ENCODE measurements at places on chromosomes 7 and 10. TPM values are rescaled to one million over a fixed set of nuclear protein-coding genes. Genes with fewer than 3 reads are reported as not detected.

GRCh38 chr7:424961-425793, 94.5 kb downstream of the PDGFA start:
- no peaks in the 10 kb centered on the region for H3K27me3 ChIP-seq
- H3K4me1 ChIP-seq, result no peaks in the 10 kb centered on the region
- H3K4me3 ChIP-seq, result no peak overlapping the region
- H3K36me3 ChIP-seq, result no peaks in the 10 kb centered on the region

DNA sequence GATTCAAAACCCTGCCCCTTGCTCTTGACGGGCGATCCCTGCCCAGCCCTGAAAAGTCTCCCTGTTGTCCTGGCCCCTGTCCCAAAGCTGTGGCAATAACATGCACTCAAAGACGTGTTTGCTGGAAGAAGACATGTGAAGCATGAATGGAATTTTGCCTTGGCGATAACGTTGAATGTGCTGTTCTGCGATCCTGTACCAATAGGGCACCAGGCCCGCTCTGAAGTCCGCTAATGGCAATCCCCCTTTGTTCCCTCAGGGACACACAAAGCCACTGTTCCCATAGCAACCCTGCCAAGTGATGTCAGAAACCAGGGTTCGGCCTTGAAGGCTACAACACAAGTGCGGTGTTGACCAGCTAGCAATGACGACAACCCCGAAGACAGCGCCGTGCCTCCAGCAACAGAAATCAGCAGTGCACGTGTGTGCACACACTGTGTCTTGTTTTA, 284.6 kb downstream of the KLF6 start:
- DNase-seq, result peak; percentile 17
- H3K36me3 ChIP-seq, result no peaks in the 10 kb centered on the region
- no peaks in the 10 kb centered on the region for H3K4me1 ChIP-seq
- peak overlapping the region; percentile 38 for H3K27ac ChIP-seq

DNA sequence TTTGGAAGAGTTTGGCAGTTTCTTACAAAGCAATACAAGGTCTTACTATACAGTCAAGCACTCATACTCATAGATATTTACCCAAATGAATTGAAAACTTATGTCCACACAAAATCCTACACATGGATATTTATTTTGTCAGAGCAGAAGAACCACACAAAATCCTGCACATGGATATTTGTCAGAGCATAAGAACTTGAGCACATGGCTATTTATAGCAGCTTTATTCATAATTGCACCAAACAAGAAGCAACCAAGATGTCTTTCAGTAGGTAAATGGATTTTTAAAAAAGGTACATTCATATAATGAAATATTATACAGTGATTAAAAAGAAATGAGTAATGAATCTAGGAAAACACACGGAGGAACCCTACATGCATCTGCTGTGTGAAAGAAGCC, 115.4 kb downstream of the BTAF1 start:
- no peak for DNase-seq
- H3K4me3 ChIP-seq, result no peak overlapping the region
- no peaks in the 10 kb centered on the region for H3K4me1 ChIP-seq
- H3K27me3 ChIP-seq, result no peaks in the 10 kb centered on the region
- no peak overlapping the region for H3K27ac ChIP-seq
- H3K36me3 ChIP-seq, result no peaks in the 10 kb centered on the region

DNA sequence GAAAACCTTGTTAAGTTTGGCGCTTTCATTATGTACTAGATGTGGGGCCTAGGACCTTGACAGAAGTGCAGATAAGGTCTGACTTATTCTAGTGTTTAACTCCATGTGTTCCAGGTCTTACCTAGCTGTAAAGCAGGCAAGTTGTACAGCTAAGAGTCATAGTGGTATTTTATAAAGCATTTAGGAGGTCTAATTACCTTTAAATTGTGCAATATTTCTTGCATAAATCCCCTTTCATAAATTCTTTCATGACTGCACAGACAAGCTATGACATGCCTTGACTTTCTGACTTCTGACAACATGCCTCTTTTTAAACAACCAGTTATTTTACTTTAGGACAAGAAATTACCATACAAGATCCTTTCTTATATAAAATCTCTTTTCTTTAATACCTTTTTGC, 151.6 kb upstream of the VSTM2A start:
- no peak for DNase-seq
- no peak overlapping the region for H3K4me3 ChIP-seq
- no peaks in the 10 kb centered on the region for H3K4me1 ChIP-seq
- H3K27ac ChIP-seq, result no peak overlapping the region

- no peak for DNase-seq
- no peaks in the 10 kb centered on the region for H3K4me1 ChIP-seq
- no peaks in the 10 kb centered on the region for H3K36me3 ChIP-seq
- H3K27ac ChIP-seq, result no peak overlapping the region
- no peaks in the 10 kb centered on the region for H3K27me3 ChIP-seq
Measured at GRCh38 chr10:15624401-15625196, 95.1 kb downstream of the ITGA8 start.

DNA sequence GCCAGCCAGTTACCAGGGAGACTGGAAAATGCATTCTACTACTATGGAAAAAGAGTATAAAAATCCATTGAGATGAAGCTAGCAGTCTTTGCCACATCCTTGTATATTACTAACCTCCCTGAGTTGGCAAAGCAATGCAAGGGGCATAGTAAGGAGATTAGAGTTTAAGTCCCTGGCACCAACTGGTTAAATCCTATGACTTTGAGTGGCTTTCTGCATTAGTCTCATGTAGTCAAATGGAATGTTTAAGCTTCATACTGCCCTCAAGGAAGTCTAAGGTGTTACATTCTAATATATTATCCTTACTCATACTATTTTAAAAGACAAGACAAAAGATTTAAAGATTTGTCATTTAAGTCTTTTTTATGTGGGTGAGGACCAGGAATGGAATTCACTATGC, 110.1 kb downstream of the INHBA start:
- no peak for DNase-seq
- H3K4me1 ChIP-seq, result no peaks in the 10 kb centered on the region
- no peaks in the 10 kb centered on the region for H3K27me3 ChIP-seq
- H3K27ac ChIP-seq, result no peak overlapping the region
- H3K4me3 ChIP-seq, result no peak overlapping the region

DNA sequence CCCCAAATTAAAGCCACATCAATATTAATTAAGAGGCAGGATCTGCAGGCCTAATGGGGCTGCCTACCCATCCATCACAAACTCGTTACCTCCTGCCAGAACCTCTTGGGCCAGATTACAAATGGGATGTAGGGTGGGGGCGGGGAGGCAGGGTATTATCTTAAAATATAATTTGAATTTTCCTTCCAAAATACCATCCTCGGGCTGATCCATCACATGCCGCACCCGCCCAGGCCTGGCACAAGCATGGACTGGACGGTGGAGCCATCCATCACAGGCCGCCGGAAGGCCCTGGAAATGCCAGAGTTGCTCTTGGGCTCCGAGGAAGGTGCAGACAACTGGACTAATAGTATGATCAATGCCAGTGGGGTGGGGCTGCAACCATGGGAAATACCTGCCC, 212.8 kb downstream of the GRID1 start:
- H3K27me3 ChIP-seq, result no peaks in the 10 kb centered on the region
- no peaks in the 10 kb centered on the region for H3K4me1 ChIP-seq
- DNase-seq, result no peak
- H3K27ac ChIP-seq, result no peak overlapping the region
- no peaks in the 10 kb centered on the region for H3K36me3 ChIP-seq

DNA sequence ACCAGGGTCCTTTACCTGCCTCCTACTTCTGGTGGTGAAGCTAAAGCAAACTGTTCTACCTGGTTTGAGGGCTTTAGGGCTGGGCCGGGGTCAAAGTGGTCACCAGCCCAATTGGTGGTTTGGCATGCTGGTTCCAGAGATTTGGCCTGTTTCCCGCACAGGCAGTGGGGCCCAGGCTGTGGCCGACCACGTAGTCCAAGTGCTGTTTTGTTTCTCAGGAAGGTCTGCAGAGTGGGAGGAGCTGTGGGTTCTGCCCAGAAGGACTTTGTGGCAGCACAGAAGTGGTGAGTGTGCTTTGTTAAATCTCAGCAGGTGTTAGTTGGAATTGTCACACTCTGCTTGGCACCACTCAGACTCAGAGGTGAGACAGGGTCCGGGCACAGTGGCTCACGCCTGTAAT, 85.8 kb downstream of the MKX start:
- H3K27ac ChIP-seq, result no peak overlapping the region
- H3K27me3 ChIP-seq, result no peaks in the 10 kb centered on the region
- H3K4me3 ChIP-seq, result no peak overlapping the region

The ALOX5 gene
- 27.2 TPM for total RNA-seq

The PLXDC2 gene
- total RNA-seq, result 26.8 TPM

The FZD8 gene
- 9.4 TPM for total RNA-seq

Data from transverse colon (tissue), 4 donors.